ENCODE measurements at places on chromosomes 13 and 19. TPM values are rescaled to one million over a fixed set of nuclear protein-coding genes. Genes with fewer than 3 reads are reported as not detected.
A peak's percentile ranks its signal among the peaks of the same experiment; 100 is the strongest.

- DNase-seq = no peak
Measured at GRCh38 chr13:23411706-23412105, 21.8 kb downstream of the SACS start.

The SIGLEC9 gene
- not detected for total RNA-seq

DNA sequence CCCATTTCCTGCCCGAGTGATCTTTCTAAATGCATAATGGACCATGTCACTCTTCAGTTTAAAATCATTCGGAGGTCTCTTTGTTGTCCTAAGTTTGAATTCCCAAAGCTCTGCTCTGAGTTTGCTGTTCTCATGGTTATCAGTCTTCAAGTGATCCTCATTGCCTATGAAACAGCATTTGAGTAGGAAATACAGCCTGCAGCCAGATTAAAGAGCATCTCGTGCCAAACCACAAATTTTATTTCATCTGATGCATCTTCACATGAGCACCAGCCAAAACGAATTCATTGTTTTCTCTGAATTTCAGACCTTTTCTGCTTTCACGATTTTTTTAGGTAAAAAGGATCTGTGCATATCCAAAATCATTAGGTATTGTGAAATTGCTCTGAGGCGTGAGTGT lies 299.6 kb downstream of the TDRD3 start:
- DNase-seq = no peak

DNA sequence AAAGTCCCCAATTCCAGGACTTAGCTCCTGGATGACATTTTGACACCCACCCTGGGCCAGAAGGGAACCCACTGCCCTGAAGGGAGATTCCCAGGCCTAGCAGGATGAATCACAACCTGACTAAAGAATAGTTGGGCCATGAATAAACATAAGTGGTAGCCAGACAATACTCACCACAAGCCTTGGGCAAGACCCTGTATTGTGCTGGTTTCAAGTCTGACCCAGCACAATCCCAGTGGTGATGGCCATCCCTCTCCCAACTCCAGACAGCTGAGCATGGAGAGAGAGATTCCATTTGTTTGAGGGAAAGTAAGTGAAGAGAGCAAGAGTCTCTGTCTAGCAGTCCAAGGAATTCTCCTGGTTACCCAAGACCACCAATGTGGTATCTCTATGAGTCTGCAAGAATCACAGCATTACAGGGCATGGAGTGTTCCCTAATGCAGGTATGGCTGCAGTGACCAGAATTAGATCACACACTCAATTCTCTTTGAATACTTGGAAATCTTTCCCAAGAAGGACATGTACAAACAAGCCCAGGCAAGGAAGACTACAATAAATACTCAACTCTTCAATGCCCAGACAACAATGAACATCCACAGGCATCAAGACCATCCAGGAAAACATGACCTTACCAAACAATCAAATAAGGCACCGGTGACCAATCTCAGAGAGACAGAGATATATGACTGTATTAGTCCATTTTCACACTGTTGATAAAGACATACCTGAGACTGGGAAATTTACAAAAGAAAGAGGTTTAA lies 158.0 kb downstream of the VWA8 start:
- no peak for DNase-seq

DNA sequence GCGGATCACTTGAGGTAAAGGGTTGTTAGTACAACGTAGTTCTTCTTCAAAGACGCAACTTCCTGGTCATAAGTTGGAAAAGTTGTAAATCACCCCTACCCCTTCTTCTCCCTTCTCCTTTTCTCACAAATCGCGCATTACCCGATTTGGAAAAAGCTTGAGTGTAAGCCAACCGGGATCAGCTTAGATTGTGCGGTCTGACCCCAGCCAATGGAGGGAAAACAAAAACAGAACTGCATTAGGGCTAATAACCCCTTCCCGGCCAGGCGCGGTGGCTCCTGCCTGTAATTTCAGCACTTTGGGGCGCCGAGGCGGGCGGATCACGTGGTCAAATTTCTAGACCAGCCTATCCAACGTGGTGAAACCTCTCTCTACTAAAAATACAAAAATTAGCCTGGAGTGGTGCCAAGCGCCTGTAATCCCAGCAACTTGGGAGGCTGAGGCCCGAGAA lies 806 bp downstream of the ZNF90 start:
- DNase-seq = no peak

DNA sequence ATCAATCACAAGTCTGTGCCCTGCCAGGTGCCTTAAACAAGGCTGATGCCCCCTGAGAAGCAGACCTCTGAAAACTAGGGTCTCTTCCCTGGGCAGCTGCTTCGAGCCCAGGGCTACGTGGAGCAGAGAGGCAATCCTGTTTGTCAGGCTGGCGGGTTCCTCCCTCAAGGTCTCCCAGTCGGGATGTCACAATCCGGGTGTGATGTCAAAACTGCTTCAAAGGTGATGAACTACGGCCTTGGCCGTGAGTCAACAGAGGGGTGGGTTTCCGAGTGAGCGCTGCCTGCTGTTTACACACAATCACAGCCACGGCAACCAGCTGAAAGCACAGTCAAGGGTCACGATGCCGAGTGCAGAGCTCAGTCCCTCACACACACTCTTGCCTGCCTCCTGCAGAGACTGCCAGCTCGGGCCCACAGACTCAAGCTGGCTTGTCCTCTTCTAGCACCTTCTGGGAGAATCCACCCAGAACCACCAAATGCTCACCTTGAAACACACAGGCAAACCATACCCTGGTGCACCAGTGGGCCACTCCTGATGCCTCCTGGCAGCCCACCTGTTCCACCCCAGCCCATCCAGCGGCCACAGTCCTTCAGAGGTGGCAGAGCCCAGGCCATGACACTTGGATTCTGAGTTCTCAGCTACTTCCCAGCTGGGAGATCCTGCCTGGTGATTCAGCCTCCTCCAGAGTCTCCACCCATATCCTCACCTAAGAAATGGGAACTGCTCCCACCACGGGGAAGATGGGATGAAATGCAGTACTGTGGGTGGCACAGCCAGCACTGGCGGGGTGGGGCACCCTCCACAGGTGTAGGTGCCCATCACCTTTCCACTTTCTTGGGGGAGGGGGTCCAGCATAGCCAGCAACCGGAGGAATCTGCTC lies 6.8 kb downstream of the ELL start:
- no peak for DNase-seq

The GRK1 gene
- 0.31 TPM for total RNA-seq

The SLITRK1 gene
- total RNA-seq = 0.20 TPM

DNA sequence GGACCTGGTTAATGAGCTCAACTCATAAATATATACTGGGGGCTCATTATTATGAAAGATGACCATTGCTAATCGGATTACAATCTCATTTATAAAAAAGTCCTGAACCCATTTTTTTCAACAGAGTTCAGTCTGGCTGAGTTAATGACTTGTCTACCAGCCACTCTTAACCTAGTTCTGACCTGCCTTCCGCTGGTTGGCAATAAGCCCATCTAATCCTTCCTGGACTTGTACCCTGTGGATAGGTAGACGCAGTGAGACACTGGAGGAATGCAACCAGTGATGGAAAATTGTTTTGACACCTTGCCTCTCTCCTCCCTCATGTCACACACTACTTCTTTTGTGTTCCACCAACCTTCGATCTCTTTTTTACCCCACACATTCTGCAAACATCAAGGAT lies 279.9 kb downstream of the FOXO1 start:
- no peak for DNase-seq

The IGSF23 gene
- total RNA-seq = not detected

DNA sequence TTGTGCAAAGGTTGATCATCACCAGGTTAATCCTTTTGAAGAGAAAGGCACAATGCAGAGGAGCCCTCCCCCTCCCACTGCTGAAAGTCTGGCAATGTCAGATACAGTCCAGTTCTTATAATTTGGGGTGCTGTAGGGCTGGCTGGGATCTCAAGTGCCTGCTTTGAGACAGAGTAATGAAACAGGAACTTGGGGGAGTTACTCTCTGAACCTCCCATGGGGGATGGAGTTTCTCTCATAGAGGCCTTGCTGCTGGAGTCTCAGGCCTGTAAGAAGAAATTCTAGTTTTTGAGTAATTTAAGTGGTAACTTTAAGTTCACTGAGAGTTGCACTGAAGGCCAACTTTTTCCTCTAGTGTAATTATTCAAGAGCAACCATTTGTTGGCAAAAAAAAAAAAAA lies 410.5 kb downstream of the KCNRG start:
- DNase-seq = no peak

The C19orf33 gene
- 1.2 TPM for total RNA-seq

DNA sequence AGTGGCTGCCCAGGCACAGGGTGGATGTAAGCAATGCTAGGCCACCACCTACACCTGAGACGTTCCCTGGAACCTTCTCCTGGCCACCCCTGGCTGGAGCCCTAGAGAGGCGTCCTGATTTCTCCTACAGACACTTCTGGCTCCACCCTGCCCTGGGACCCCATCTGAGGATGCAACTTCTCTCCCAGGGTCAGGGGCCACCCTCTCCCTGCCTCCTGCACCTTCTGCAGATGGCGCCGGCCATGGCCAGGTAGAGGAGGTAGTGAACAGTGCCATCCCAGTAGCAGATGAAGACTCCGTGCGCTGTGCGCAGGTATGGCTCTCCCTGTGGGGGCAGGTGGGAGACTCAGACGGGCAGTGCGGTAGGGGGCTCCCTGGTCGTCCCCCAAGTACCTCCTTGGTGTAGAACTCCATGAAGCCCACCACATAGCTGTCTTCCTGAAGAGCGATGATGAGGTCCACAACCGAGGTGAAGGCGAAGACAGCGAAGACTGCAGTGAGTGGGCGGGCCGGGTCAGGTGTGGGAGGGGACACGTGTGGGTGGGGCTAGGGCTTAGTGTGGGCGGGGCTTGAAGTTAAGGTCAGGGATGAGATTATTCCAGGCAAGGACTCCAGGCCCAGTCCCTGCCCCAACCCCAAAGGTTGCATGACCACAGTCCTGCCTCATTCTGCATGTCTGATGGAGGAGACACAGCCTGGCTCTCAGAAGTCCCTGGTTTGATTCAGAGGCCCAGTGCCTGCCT lies 3.0 kb downstream of the TM6SF2 start:
- peak; percentile 54 for DNase-seq

DNA sequence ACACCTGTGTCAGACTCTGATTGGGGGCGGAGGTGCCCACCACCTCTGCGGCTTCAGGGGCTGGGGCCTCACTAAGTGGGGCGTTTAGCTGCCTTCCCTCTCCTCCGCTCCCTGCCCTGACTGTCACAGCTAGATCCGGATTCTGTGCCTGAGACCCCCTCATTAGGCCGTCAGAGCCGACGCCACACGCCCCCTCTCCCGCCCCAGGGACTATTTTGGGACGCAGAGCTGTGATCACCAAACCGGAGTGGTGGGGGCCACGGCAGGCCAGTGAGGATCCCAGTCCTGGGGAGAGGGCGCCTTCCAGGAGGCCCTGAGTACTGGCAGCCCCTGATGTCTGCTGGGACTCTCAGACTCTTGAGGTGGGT lies 762 bp downstream of the KANK3 start:
- peak; percentile 35 for DNase-seq

- DNase-seq = no peak
Measured at GRCh38 chr13:24351423-24351822, 42.0 kb downstream of the C1QTNF9 start.

DNA sequence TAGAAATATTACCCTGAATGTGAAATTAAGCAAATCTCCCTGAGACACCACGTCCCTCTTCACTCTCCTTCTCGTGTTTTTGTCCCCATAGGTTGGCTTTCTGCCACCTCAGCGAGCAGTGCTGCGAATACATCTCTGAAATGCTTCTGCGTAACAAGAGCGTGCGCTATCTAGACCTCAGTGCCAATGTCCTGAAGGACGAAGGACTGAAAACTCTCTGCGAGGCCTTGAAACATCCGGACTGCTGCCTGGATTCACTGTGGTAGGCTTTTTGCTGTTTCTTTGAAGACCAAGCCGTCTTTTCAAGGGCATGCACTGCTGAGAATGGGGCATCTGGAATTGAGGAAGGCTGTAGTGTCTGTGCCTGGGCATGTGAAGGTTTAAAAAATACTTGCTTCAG lies 34.4 kb downstream of the NLRP4 start:
- DNase-seq = no peak

The ZNF584 gene
- 7.4 TPM for total RNA-seq

GRCh38 chr13:25979371-25979770 lies 72.4 kb downstream of the SHISA2 start:
- no peak for DNase-seq

GRCh38 chr19:46484656-46485055 lies 11.0 kb downstream of the PNMA8B start:
- DNase-seq = no peak

GRCh38 chr13:32117701-32118100 lies 86.1 kb downstream of the FRY start:
- no peak for DNase-seq

The MUC16 gene
- 0.22 TPM for total RNA-seq

The ZNF530 gene
- 7.9 TPM for total RNA-seq

- no peak for DNase-seq
Measured at GRCh38 chr19:53085496-53085895, 17.7 kb downstream of the ZNF160 start.

The PRKCSH gene
- 431 TPM for total RNA-seq

The FCAR gene
- total RNA-seq = not detected

The ZNF429 gene
- total RNA-seq = 12.1 TPM

DNA sequence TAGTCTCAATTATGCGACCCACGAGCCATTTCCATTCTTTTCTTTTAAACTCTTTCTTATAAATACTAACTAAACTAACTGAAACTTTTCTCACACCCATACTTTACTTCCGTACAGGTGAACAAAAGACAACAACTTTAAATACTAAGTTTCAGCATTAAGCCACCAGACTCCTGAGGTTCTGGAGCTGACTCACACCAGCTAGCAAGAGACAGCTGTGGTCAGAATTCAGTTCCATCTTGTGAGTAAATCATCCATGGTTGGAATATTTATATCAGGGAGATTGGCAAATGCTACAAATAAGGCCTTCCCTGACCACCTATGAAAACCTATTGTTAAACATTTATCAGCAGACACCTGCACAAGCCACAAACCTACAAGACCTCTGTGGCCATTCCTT lies 897.0 kb downstream of the EFNB2 start:
- DNase-seq = no peak

The LILRA5 gene
- not detected for total RNA-seq

The ATP12A gene
- 0.94 TPM for total RNA-seq

- DNase-seq = no peak
Measured at GRCh38 chr13:70473907-70474306, 365.7 kb upstream of the KLHL1 start.
